ENCODE measurements at places on chromosomes 4 and X. TPM values are rescaled to one million over a fixed set of nuclear protein-coding genes. Genes with fewer than 3 reads are reported as not detected.

Gene ETDA
- not detected for total RNA-seq

DNA sequence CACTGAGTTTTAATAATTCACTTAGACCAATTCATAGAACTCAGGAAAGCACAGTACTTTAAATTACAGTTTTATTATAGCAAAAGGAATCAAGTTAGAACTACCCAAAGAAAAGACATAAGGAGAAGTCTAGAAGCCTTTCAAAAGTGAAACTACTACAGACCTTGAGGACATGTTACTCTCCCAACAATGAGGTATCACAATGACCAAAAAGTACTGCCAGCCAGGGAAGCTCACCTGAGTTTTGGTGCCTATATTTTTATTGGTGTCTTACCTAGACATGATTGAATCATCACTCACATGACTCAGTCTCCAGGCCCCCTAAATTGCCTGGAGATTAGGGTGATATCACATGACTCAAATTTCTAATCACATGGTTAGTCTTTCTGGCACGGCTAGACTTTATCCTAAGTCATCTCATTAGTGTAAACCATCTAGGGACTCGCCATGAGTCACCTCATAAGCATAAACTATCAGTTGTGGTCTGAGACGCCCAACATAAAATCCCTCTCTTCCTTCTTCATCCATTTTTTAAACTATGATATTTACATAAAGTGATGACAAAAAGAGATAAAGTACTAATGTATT is 372.3 kb downstream of the TMA16 start:
- DNase-seq, result no peak

Gene BANK1
- 11.6 TPM for total RNA-seq

GRCh38 chr4:23923141-23923540 is 33.3 kb upstream of the PPARGC1A start:
- no peak for DNase-seq

GRCh38 chr4:112508356-112508755 is 7.6 kb downstream of the NEUROG2 start:
- no peak for DNase-seq

DNA sequence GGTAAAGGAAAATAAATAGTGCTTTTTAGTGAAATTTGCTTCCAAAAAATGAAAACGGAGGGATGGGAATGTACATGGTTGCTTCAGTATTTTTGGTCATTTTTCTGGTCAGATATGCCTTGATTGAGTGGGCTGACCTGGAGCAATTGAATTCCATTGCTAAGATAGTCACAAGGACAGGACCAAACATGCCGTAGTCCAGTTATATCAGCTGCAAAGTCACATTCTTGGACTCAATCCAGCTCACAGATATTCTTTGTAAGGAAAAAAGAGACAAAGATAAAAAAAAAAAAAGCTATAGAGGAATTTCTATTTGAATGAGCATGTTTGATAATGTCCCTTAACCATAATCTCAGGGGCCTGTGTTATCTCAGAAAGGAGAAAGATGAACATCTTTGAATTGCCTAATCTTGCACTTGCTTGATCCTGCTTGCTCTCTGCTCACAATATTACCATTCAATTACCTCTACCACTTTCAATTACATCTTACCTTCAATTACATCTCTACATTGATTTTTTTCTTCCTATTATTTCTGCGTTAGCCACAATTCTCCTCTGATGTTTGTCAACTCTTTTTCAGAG is 75.4 kb upstream of the PACRGL start:
- no peak for DNase-seq

Gene BCAP31
- 513 TPM for total RNA-seq

GRCh38 chrX:155434906-155435743 is 23.3 kb downstream of the F8A3 start:
- DNase-seq, result no peak

- no peak for DNase-seq
Observed at GRCh38 chr4:88573995-88574394, 18.3 kb upstream of the HERC3 start.

GRCh38 chrX:23390979-23391378 is 56.3 kb downstream of the PTCHD1 start:
- DNase-seq, result no peak

Gene PAGE5
- not detected for total RNA-seq

DNA sequence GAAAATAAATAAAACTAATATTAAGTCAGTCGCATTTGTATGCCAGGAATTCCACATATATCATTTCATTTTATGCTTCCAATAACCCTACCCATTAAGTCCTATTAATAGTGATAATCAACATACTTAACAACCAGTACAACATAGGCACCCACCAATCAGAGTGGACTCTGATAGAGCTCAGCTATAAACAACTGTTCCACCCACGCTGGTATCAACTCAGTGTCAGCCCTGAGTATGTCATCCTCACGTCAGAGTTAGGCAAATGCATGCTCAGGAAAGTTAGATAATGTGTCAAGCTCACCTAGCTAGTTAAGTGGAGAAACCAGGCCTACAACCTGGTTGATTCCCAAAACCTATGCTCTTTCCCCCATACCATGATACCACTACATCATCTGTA is 89.3 kb downstream of the SMARCA1 start:
- DNase-seq, result no peak

DNA sequence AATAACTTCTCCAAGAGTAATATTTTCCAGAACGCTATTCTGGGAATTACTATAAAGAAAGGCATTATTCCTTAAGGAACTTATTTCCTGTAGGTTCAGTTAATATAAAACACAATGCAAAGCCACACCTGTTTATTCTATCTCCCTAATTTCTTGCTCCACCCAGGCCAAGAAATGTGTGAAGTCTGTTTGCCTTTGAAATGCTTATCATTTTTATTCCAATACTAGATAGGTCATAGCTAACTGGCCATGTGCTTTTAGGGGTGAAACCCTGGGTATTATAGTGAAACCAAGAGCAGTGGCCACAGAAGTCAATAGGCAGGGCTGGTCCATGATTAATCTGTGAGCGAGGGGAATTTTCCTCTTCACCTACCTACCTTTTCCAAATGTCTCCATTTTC is 14.8 kb downstream of the CXCL3 start:
- DNase-seq, result no peak

Gene SHOX
- total RNA-seq, result 0.10 TPM

DNA sequence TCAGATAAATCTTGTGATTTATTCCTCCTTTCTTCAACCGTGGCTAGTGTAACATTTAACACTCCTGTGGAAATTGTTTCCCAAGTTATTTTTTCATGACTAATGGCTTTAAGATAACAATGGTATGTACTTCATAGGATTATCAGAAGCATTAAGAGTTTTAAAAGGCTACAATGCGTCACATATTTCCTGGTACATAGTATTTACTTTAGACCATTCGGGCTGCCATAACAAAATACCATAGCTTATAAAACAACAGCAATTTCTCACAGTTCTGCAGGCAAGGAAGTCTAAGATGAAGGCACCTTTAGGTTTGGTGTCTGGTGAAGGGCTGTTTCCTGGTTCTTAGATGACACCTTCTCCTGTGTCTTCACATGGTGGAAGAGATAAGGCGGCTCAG is 158.6 kb downstream of the PAPSS1 start:
- no peak for DNase-seq

DNA sequence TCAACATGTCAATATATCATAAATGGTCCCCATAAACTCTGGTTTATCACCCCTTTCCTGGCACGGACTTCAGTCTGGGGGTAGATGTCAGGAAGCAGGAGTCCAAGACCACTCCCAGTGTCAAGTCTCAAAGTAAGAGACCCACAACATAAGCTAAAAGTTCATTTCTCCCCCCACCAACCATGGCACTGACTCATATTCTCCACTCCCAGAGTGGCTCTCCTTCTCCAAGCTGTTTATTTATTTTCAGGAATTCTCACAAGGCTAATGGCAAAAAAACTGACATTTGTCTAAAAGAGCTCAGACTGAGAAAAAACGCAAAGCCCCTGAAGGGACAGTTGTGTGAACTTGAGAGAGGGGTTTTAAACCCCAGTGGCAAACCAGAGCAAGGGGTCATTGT is 217.0 kb downstream of the RAB28 start:
- DNase-seq, result no peak

DNA sequence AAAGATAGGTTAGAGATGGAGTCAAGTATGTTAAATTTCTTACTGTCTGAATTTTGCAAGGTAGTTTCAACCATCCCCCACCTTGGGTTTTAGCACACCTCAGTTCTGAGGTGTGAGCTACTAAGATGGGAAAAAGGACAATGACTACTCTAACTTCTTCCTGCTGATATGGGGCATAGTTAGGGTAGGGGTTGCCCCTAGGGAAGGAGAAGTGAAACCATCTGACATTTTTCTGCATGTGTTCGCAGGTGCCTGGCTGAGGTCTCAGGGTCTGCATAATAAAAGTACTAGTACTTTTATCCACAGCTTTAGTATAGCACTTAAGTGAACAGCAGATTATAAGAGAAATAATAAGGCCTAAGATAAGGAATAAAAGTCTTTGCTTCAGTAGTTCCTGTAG is 129.5 kb upstream of the CYSLTR1 start:
- no peak for DNase-seq
